ENCODE measurements at places on chromosomes 6 and 20.
A peak's percentile ranks its signal among the peaks of the same experiment; 100 is the strongest.

DNA sequence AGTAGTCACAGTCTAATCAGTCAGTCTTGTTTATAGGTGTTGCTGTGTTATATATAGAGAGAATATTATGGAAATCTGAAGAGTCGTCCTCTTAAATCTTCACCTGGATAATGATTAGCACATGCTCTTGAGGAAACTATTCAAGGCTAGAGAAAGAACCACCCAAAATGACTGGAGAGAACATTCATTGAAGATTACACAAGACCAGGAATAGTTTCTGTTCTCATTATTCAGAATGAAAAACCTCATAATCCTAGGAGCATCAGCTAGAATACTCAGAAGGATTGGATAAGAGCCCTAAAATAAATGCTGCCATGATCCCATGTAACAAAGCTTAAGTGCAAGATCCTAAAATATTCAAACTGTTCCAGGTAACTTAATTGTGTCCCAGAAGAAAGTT lies 278.2 kb upstream of the PREP start:
- no peak for DNase-seq

DNA sequence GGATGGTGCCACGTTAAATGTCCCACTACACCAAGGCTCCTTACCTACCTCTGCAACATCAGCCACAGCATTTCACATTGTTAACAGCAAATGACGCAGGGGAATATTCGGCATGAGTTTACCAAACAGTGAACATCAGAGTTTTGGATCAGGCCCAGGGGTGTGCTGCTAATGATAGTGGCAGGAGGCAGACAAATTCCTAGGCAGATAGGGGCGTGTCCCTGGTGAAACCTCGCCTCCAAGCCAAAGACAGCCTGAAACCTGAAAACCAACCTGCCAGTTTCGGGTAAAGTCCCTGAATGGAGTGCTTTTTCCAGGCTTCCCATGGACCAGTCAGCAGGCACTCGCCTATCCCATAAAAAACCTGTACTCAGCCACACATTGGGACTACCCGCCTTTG lies 133.6 kb downstream of the SH3BGRL2 start:
- no peak for DNase-seq

GRCh38 chr6:45574885-45575284 lies 197.2 kb upstream of the SUPT3H start:
- no peak for DNase-seq

GRCh38 chr6:14055541-14055940 lies 62.0 kb upstream of the CD83 start:
- DNase-seq = no peak

DNA sequence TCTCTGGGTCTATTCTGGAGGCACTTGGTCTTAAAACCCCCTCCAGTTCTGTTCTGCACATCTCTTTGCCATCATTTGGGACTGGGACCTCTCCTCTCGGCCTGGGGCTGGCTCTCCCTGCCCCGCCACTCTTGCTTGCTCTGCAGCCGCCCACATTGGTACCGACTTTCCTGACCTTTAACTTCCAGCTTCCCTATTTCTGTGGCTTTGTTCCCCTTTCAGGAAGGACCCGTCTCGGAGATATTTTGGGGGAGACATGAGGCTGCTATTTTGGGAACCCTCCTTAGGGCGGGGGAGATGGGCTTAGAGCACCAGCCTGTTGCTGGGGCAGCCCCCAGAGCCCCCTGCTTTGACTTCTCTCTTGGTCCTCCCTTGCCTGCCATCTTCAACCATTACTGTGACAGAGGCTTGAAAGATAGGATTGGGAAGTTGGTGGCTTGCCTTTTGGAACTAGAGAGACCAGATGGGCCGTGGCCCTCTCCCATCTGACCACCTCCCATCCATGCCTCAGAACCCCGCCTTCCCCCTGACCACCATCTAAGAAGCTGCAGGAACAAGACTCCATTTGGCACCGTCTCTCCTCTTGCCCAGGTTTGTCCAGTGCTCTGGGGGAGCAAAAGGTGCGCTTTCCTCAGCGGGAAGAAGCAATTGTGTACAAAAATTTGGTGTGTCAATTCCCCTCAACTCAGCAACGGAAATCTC lies 914 bp downstream of the TREM2 start:
- no peak for DNase-seq

GRCh38 chr6:118804091-118804490 lies 89.9 kb upstream of the ASF1A start:
- DNase-seq = no peak

DNA sequence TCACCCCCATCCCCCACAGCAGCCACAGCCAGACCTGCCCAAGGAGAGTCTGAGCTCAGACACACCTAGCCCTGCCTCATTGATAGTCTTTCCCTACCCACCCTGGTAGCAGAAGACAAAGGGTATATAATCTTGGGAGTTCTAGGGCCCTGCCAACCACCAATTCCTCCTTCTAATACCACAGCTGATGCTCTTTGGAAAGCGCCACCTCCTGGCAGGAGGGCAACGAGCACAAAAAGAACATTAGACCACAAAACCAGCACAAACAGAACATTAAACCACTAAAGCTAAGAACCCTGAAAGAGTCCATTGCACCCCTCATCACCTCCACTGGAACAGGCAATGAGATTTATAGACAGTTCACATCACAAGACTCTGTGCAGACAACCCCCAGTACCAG lies 195.8 kb upstream of the FUT9 start:
- no peak for DNase-seq

DNA sequence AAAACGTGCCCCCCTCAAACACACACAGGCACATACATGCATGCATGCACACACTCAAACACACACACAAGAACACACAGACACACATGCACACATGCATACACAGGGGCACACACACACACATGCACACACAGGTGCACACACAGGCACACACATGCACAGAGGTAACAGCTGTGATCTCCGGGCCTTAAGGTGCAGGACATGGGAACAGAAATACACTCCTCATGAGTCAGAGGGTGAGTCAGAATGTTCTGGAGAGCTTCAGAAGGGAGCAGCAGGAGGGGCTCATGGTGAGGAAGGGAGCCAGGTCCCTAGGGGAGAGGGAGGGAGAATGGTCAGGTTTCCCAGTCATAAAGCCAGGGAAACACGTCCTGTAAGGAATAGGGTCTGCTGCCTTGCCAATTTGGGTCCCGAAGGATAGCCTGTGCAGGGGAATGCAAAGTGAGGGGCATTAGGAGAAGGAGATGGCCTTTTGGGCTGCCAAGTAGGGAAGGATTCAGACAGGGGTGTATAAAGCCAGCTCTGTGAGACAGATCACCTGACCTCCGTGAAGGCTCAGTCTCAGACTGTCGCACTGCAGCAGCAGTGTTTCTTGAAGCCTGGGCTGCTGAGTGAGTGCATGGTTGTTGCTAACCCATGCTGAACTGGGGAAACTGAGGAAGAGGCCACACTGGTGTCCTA lies 123.9 kb downstream of the MAFB start:
- DNase-seq = no peak

- DNase-seq = no peak
Observed at GRCh38 chr6:118992186-118992795, 57.3 kb upstream of the MCM9 start.

DNA sequence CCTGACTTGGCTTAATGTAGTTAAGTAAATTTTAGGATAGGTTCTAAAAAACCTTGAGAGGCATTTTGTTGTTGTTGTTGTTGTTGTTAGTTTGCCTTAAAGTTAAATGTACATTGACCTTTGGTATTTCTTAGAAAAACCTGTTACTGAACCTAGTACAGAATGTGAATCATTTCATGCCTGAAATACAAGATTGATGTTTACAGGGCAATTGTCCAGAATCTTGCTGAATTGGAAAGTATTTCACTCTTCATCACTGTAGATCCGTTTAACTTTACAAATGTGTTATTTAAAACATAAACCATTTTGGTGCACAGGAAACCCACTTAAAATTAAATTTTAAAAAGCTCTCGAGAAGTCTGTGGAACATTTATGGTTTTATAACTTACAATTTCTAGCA lies 75.0 kb downstream of the CEP57L1 start:
- no peak for DNase-seq

DNA sequence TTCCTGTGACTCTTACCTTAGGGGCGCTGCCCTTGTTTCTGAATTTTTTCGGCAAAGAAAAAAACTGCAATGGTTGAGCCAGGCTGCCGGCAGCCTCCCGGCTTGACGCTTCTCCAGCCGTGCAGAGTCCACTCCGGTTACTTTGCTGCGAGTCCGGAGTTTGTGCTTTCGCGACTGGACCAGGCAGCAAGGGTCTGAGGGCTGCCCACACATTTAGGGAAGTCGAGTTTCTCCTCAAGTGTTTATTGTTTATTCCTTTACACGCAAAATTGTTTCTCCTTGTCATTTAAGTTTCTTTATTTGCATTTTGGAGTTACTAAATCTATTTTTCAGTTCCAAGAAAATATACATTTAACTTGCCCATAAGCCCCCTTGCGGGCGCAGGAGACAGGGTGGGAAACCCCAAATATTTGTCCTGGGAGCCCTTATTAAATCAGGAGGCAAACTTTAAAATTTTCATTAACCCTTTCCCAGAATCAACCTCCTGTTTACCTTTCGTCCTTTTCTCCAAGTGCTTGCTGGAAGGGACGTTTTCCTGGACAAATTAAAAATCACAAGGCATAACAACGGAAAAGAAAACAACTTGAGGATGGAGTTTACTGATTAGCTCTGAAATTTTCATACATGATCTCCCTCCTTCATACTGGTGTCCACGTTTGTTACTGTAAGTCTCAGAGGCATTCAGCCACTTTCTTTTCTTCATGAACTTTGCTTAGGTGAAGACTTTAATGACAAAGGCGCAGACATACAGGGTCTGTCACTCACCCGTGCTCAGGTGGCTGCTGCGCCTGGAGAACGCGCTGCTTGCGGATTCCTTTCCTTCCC lies 1.7 kb upstream of the PDE10A start:
- no peak for DNase-seq

- no peak for DNase-seq
Observed at GRCh38 chr20:56171087-56172012, 77.2 kb upstream of the MC3R start.

- peak; percentile 60 for DNase-seq
Observed at GRCh38 chr20:59835448-59836395, 97.7 kb downstream of the SYCP2 start.

DNA sequence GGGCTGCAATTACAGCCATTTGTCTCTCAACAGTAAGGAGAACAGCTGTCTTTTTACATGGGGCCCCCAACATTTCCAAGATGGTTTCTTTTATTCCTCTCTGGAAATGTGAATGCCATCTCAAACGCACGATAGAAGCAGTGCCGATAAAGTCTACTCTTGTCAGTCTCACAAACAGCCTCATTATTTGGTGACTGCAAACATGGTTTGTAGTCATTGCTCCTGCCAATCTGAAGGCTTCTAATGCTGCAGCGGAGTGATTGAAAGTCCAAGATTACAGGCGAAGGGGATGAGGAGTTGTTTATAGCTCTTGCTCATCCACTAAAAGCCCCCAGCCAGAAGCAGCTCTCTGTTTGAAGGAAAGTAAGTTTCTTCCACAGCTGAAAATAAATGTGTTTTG lies 657.1 kb downstream of the CBLN4 start:
- DNase-seq = no peak

- no peak for DNase-seq
Observed at GRCh38 chr6:93779086-93779841, 359.9 kb upstream of the EPHA7 start.

GRCh38 chr6:11851387-11851786 lies 72.8 kb upstream of the ADTRP start:
- DNase-seq = no peak

DNA sequence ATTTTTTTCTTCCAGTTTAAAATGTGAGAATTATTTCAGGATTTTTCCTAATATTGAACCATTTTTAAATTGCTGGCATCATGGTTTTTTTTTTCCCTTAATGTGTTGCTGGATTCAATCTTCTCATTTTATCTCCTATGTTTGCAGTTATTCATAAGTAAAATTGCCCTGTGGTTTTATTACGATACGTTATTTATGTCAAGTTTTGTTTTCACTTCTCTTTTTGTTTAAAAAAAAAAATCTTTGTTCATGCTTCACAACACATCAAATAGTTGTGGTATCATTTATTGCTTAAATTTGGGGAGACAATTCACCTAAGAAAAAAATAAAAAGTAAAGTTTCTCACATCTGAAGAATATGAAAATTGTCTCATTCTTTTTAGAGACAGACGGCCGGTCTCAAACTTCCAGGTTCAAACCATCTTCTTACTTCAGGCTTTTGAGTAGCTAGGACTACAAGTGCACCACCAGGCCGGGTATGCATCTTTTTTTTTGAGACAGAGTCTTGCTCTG lies 239.3 kb upstream of the ID4 start:
- no peak for DNase-seq

GRCh38 chr6:75267461-75267860 lies 17.1 kb downstream of the TMEM30A start:
- DNase-seq = no peak

GRCh38 chr6:116847227-116847626 lies 18.3 kb upstream of the GPRC6A start:
- peak; percentile 2 for DNase-seq

DNA sequence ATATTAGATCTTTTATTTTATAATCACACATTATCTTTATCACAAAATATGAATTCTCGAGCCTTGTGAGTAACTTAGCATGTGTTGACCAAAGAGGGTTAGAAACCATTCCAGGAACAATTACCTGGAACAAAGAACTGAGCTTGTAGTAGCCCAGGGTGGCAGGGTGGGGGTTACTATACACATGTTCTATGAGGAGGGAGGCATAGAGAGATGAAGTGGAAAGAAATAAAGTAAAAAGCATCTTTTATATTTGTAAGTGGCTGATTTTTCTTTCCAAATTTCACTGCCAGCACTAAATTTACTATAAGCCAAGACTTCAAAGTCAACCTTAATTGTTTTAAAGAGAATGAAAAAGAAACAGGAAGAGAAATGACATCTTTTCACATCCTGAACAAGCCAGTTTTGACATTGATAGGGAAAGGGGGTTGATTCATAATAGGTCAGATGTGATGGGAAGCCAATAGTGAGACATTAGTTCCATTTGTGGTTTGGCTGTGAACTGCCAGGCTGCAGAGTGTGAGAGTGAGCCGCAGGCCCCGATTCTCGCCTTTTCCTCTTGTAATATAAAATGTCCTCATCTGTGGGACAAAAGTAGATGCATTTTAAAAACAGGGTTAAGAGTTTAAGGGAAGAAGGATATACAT lies 52.7 kb upstream of the MYB start:
- no peak for DNase-seq

DNA sequence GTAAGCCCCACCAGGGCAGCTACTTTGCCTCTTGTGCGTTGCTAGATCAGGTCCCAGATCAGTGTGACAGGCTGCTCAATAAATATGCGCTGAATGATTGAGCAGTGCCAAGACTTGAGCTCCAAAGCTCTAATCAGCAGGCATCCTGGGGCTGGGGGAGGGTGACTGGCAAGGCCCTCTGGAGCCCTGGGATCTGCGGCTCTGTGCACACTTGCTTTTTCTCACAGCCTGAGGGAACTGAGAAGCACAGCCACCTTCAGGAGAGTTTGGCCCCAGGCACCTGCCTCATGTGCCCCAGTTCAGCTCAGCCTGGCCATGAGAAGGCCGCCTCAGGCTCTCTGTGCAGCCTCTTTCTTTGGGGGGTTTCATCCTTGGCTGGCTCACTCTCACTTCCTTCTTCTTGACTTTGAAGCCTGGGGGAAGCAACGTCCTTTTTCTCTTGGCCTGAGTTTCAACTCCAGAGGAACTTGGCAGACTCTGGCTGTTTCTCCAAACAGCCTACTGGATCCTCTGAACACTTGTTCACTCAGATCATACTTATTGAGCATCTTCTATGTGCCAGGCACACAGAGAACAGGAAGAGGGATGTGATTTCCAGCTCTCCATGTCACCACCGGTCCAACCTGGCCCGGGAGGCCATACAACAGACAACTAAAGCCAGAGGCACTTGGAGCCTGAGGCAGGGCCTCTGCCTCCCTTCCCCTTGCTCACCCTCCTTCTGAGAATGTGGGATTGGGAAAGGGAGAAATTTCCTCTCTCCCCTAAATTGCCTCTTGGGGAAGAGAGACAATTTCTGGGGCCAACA lies 114.0 kb downstream of the VEGFA start:
- DNase-seq = no peak
